ENCODE measurements at places on chromosomes 12 and 14.

DNA sequence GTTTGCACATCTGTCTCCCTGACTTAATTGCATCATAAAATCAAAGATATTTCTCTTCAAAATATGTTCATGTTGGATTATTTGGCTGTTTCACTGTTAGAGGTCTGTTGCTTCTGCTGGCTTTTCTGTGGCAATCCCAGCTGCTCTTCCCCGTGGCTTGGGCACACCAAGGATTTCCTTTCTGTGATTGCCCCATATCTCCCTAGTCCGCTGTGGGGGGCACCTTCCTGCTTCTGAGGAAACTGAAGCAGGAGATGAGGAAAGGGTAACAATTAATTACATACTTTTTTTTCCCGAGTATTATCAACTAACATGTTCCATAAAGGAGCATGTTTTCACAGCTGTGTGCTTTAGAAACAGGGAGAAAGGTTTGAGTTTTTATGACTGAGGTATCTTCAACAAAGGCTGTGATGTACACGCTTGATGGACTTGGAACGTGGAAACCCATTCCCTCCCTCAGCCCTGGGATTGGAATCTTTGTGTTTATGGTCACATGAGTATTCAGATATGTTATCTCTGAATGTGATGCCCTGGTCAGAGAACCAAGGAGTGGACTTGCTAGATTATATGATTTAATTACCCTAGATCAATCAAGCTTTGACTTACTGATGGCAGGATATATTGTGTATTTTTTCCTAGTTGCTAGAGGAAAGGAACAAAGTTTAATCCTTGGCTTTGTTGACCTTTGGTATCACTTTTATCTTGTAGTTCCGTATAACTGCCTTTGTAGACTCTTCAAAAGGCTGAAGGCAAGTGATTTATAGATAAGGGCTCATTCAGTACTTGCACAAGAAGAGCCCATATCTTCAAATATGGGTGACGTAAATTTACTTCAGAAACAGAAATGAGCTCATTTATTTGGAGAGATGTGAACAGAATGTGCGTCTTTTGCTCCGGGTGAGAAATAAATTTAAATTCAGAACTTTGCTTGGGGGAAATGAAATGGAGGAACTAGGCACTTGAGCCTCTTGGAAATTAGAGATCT lies 46.7 kb downstream of the BORCS5 start:
- no peak for DNase-seq

DNA sequence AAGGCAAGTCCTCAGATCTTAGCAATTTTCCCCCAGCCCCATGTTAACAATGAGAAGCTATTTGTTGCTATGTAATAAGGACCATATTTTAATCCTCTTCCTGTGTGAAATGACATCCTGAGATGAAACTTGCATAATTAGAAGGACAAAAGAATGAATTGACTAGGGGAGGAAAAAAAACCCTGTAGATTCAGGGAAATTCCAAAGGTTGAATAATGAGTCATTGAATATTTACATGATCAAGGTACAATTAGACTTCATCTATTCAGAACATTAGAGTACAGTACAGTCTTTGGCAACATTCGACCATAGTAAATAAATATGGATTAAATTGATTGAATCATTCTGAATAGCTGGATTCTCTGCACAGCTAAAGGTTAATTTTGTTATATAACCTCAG lies 9.4 kb downstream of the MYBPC1 start:
- no peak for DNase-seq

DNA sequence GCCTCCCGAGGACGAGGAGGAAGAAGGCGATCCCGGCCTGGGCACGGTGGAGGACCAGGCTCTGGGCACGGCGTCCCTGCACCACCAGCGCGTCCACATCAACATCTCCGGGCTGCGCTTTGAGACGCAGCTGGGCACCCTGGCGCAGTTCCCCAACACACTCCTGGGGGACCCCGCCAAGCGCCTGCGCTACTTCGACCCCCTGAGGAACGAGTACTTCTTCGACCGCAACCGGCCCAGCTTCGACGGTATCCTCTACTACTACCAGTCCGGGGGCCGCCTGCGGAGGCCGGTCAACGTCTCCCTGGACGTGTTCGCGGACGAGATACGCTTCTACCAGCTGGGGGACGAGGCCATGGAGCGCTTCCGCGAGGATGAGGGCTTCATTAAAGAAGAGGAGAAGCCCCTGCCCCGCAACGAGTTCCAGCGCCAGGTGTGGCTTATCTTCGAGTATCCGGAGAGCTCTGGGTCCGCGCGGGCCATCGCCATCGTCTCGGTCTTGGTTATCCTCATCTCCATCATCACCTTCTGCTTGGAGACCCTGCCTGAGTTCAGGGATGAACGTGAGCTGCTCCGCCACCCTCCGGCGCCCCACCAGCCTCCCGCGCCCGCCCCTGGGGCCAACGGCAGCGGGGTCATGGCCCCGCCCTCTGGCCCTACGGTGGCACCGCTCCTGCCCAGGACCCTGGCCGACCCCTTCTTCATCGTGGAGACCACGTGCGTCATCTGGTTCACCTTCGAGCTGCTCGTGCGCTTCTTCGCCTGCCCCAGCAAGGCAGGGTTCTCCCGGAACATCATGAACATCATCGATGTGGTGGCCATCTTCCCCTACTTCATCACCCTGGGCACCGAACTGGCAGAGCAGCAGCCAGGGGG lies 979 bp downstream of the KCNA5 start:
- no peak for DNase-seq

- peak; percentile 20 for DNase-seq
Measured at GRCh38 chr14:96762650-96763049, 34.5 kb upstream of the VRK1 start.

All from NCI-H1092 (cell line).